CD8-positive, alpha-beta T cell (primary cell): ENCODE measurements at places on chromosomes 4 and X.

DNA sequence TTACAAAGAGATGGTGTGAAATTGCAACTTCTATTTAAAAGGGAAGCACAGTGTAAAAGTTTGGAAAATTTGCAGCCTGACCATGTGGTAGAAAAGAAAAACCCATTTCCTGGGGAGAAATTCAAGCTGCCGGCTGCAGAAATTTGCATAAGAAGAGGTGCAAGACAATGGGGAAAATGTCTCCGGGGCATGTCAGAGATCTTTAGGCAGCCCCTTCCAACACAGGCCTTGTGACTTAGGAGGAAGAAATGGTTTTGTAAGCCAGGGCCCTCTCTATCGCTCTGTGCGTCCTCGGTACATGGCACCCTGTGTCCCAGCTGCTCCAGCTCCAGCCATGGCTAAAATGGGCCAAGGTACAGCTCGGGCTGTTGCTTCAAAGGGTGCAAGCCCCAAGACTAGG lies 40.4 kb downstream of the CCDC158 start:
- no peak for DNase-seq

GRCh38 chr4:16351161-16351560 lies 124.9 kb upstream of the TAPT1 start:
- no peak for DNase-seq

DNA sequence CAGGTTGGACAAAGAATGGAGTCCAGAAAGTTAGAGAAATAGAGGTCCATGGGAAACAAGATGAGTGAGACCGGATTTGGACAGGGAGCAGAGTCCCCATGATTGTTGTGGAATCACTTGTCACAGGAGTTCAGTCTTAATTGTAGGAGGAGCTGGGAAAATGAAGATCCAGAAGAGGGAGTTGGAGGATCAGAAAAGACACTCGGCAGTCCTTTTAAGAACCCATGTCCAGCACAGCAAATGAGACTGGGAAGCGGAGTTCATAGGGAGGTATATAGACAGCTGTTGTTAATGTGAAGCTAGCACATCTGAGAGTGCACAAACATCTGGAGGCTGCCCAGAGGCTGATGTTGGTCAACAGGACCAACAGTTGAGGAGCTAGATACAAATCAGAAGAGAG lies 111.4 kb upstream of the RXFP1 start:
- DNase-seq: no peak

GRCh38 chrX:8034058-8034457 lies 106.8 kb upstream of the PNPLA4 start:
- no peak for DNase-seq

DNA sequence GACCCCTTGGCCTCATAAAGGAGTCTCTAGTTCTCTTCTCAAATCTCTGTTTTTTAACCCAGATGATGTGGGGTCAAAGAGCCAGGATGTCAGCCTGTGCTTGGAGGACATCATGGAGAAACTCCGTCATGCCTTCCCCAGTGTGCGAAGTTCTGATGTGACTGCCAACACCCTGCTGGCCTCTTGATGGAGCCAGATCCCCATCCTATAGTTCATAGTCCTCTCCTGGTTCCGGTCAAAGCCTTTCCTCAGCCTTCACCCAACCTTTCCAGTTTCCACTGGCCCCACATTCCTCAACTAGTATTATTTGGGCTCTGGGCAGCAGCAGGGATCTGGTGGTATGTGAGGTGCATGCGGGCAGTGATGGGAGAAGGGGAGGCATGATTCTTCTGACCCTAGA lies 30.7 kb downstream of the TAF7L start:
- DNase-seq: no peak

DNA sequence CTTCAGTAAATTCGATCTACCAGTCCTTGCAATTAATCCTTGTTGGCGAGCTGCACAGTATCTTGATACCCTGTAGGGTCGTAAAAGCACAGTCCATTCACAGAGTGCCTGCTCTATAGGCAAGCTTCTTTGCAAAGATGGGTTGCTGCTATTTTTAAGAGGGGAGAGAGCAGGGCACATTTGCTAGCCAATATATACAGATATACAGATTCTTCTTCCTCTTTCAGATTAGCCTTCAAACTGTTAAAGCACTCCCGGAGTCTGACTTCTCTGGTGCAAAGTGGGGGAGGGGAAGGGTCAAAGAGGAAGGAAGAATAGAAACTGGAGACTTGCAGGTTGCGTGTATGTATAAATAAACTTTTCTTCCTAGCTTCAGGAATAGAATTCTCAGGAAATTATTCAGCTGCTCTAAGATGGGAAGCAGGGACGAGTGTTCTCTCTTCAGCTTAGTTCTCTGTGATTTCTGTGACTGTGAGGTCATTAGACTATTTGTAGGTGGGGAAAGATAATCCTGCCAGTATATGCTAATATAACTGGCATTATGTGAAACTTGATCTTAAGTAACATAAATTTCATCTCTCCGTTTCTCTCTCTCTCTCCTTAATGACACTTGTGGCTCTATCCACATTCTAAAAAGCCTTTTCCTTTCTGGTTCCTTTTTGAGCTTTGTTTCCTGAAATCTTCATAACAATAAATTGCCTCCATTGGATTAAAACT lies at the start of gene CYSLTR1:
TSS of gene CYSLTR1 (minus strand) at position 242 of the 717 bp plus-strand sequence. CDS start 53,865 bp downstream, outside the sequence.
- DNase-seq: peak; percentile 14

DNA sequence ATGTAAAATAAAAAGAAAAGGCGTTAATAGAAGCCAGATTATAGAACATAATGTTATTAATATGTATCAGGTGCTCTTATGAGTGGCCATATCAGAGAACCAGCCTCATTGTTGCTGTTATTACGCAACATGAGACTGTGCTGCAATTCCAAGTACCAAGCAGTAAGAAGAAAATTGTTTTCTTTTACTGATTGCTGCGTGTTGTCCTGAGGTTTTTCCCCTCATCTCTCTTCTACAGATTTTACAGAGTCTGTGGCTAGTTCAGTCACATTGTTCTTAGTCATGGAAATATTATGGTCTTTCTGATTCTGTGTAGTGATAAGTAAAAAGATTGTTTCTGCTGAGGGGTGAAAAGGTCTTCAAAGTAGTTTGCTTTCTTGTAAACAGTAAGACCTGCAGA lies 55.9 kb downstream of the NPNT start:
- no peak for DNase-seq

DNA sequence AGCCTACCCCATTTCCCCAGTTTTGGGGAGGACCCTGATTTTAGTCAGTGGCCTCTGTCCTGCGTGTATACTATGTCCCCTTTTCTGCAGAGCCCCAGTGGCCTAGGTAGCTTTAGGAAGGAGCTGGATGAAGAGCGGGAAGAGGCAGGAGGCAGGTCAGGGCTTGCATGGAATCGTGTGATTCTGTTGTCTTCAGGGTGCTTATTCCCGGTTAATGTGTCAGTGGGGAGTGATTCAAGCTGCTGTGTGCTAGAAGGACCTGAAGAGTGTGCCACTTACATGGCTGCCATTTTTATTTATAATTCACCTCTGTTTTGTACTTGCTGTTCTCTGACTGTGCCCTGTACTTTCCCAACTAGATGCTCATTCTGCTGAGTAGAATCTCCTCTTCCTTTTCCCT lies 127.3 kb upstream of the AMOT start:
- DNase-seq: no peak

DNA sequence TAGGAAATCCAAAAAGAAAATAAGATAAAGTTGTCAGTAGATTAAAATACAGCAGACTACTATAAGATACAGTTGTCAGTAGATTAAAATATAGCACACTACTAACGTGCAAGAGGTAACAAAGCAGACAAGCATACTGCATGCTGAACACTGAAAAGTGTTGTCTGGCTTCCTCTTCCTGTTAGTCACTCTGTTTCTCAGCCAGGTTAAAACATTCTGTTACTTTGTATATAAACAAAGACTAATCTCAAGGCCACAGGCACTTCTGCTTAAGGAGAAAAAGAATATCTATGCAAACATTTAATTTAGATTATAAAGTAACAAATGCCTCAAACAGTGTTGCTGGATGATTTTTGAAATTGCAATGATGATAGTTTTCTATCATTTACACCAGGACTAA lies 41.0 kb upstream of the SCD5 start:
- no peak for DNase-seq

- DNase-seq: no peak
These were observed 131.9 kb upstream of the MSX1 start for GRCh38 chr4:4727536-4727935.
